ENCODE measurements at places on chromosomes 7 and 10. TPM values are rescaled to one million over a fixed set of nuclear protein-coding genes. Genes with fewer than 3 reads are reported as not detected.

GRCh38 chr7:70758646-70759045 is 373.3 kb upstream of the GALNT17 start:
- DNase-seq: no peak

- DNase-seq: no peak
Measured at GRCh38 chr7:28151965-28152364, 28.6 kb downstream of the JAZF1 start.

Gene RINT1
- total RNA-seq: 30.0 TPM

DNA sequence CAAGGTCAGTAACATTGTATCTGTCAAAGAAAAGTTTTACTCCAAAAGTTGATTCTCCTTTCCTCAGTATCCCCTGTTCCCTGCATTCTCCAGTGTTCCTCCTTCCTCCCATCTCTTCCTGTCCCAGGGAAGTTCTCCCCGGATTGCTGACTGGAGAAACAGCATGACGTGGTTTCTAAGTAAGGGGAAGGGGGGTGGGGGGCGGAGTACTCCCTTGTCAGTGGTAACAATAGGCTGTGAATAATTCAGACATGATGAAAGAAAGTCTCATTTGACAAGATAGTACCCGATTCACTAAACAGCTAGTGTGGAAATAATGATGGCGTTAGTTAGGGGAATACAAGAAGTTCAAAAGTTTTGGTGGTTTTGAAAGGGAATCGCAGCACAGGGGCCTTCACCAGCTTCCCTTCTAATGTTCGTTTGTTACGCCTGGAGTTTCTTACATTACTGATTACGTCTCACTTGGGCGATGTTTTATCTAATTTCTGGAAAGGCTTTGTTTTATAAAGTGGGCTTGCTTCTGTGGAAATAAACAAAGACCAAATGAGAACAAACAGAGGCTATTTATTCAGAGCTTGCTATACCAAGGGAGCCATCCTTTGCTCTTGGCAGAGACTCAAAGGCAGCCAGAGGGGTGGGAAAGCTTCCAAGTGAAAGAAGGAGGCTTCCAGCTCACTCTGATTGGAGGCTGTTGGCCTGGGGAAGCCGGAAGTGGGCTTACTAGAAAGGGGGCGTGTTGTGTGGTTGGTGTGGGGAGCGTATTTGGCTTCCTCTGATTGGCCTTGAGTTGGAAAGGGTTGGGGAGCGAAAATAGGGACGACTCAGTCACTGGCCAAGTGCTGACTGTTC is 453.7 kb downstream of the SDK1 start:
- DNase-seq: no peak

Gene ATOH7
- not detected for total RNA-seq

- DNase-seq: no peak
Measured at GRCh38 chr10:14555807-14556206, 218.9 kb downstream of the FAM107B start.

DNA sequence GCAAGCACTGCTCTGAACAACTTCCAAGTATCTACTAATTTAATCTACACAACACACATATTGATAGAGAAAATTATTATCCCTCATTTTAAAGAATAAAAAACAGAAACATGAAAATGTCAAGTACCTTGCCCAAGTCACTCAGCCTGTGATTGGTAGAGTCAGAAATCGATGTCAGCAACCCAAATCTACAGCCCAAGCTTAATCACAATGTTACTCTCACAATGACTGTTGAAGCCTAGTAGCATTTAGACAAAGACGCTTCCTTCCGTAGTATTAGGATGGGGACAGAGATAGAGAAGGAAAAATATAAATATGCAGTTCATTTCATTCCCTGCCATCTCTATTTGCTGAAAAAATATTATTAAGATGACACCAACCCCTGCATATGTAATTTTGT is 242.5 kb downstream of the ELMO1 start:
- DNase-seq: no peak

- DNase-seq: no peak
Measured at GRCh38 chr7:98322331-98323270, 41.1 kb downstream of the BRI3 start.

DNA sequence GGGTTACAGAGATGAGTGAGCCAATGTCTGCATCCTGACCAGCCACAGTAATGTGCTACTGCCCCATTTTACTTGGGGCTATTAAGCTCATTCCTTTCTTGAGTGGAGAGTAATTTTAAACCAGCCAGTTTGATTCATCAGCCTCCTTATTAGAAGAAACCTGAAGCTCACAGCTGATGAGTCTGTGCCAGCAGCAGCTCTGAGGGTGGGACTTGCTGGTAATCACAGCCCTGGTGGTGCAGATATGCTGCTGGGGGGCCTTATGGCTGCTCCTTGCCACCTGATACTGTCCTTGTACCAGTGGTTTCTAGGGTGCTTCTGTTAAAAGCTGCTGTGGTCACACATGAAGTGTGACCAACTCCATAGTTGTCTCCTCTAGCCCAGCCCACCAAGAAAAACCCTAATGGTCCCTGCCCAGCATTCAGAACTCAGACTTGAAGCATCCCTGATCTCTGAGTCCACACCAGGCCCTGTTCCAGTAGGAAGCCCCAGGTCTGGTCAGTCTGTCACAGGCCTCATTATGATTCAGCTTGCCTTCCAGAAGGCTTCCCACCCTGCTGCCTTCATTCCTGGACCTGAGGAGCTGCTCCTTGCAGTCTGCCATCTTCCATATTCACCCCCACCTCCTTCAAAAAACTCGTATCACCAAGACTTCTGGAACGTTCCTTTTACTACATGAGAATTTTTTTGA is 28.9 kb upstream of the RBM20 start:
- DNase-seq: no peak

Gene SKAP2
- total RNA-seq: 22.4 TPM

Gene FRAT2
- 7.8 TPM for total RNA-seq

- DNase-seq: no peak
Measured at GRCh38 chr10:34526758-34527730, 288.1 kb downstream of the PARD3 start.

- peak; percentile 23 for DNase-seq
Measured at GRCh38 chr7:732094-732541, 5.0 kb upstream of the PRKAR1B start.

Gene EGFR
- 0.09 TPM for total RNA-seq

Gene PLEKHS1
- total RNA-seq: not detected

Gene MMD2
- not detected for total RNA-seq

DNA sequence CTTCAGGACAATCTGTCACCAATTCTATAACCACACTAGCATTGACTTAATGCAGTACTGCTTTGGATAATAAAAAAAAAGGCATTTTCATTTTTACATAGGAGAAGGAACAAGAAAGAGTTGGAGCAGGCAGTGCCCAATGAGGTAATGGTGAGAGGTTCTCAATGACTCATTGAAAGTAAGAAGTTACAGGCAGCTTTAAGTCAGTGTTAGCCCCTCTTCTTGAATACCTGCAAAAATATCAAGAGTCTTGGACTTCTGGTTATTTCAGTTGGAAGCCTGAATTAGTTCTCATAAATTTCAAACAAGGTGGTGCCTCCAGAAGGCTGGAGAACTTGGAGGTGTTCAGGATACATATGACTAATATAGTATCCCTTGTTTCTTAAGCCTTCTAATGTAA is 422.5 kb downstream of the HTR7 start:
- no peak for DNase-seq

Gene POMZP3
- total RNA-seq: 14.5 TPM

- peak; percentile 78 for DNase-seq
Measured at GRCh38 chr7:148912758-148913541, 28.9 kb upstream of the EZH2 start.

DNA sequence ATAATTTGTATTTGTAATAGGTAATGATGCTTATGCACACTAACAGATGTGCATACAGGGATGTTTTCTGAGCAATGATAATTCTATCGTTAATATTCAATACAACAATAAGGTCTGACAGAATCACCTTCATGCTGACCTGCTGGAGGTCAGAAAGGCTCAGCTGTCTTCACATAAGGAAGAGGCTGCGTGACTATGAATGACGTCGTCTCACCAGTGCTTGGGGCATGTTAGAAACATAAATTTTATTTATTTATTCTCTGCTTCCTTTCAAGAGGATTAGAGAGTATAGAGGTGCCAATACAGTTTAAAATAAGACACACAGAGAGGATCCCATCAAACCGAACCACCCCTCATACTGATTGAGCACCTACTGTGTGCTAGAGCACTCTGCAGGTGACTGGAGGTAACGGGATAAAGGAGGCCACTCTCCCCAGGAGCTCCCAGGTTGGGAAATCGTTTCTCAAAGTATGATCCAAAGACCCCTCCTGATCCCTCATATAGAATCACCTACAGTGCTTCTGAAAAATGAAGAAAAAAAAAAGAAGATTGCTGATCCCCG is 265.6 kb upstream of the NPVF start:
- no peak for DNase-seq

DNA sequence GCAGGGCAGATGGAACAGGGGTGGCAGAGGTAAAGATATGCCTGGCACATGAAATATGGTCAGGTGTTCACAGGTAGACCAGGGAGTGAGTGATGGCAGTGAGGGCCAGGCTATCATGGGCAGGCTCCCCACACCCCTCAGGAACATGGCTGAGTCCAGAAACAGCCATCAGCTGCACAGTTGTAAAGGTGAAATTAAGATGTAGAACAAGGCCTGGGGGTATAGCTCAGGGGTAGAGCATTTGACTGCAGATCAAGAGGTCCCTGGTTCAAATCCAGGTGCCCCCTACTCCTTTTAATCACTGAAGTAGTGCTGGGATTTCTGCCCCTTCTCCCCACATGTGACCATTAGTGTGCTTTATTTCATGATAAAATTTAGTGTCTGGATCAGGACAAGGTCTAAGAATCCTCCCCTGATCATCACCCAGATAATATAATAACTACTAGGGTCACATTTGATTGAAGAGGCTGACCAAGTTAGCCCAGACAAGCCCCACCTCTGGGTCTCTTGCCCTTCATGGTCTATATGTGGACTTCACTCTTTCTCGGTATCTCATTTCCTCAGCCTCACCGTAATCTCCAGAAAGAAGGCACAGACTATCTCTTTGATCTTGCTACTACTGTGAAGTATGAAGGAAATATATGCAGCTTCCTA is 69.0 kb downstream of the ZNF783 start:
- DNase-seq: peak; percentile 9

DNA sequence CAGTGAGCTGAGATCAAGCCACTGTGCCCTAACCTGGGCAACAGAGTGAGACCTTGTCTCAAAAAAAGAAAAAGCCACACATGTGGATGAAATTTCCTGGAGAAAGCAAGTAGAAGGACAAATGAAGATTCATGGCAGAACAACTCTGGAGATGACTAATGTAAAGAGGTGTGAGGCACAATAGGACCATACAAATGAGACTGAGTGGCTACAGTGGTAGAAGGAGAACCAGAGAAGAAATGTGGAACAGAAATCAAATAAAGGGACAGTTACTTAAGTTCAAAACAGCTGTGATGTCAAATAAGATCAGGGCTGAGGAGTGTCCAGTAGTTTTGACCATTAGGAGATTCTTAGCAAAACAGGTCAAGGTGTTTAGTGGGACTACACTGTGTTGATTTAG is 130.9 kb upstream of the CDK6 start:
- DNase-seq: no peak

GRCh38 chr7:83271212-83272099 is 108.8 kb upstream of the PCLO start:
- DNase-seq: no peak

Gene HYCC1
- total RNA-seq: 25.3 TPM

Gene GIMAP7
- 45.1 TPM for total RNA-seq

DNA sequence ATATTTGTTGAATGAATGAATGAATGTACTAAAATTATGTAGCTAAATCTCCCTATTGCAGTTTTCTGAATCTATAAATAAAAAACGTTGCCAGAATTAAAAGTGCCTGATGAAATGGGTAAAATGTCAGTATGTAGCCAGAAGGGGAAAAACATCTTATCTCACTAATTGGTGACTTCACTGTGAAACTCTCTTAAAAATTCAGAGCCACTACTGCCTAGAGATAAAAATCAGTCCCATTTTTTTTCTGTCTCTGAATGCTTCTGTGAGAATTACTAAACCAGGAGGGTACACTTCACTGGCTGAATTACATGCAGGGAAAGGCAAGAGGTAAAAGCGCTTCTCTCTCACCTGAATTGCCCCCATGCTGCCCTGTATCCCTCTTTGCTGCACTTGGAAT is 69.6 kb upstream of the HPS1 start:
- DNase-seq: no peak

Gene OR6B1
- total RNA-seq: not detected

Gene FAM180A
- not detected for total RNA-seq

DNA sequence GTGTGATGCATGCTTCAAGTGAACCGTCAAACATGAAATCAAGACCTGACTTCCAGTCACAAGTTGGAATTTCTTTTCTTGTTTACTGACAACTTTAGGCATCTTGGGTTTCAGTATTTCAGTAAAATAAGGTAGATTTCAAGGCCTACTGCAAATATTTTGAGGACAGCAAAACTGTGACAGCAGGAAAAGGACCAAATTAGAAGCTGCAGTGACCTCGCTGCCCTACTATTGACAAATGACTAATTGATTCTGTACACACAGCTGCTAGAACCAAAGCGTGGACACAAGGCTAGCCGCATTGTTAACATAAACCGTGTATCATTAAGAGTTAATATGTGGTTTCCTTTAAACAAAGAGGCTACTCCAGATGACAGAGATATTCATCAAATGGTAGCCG is 105.7 kb upstream of the SEC61G start:
- no peak for DNase-seq

Gene TLX1
- total RNA-seq: not detected

DNA sequence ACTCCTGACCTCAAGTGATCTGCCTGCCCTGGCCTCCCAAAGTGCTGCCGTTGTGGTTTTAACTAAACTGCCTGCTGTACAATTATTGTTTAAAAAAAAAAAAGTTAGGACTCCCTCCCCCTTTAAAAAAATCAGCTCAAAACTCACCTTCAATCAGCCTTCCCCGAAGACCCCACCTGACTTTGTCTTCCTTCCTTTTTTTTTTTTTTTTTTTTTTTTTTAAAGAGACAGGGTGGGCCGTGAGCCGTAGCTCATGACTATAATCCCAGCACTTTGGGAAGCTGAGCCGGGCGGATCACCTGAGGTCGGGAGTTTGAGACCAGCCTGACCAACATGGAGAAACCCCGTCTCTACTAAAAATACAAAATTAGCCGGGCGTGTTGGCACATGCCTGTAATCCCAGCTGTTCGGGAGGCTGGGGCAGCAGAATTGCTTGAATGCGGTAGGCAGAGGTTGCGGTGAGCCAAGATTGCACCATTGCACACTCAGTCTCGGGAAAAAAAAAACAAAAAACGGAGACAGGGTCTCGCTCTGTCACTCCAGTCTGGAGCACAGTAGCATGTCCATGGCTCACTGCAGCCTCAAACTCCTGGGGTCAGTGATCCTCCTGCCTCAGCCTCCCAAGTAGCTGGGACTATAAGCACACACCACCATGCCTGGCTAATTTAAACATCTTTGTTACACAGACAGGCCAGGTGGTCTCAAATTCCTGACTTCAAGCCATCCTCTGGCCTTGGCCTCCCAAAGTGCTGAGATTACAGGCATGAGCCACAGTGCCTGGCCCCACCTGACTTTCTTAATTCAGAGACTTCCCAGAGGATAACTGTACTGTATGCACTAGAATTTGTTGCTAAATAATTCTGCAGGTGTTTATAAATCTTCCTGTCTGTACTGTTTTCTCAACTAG is 3.2 kb downstream of the FIS1 start:
- no peak for DNase-seq
